ENCODE measurements at places on chromosomes 7 and 10.
A peak's percentile ranks its signal among the peaks of the same experiment; 100 is the strongest.

DNA sequence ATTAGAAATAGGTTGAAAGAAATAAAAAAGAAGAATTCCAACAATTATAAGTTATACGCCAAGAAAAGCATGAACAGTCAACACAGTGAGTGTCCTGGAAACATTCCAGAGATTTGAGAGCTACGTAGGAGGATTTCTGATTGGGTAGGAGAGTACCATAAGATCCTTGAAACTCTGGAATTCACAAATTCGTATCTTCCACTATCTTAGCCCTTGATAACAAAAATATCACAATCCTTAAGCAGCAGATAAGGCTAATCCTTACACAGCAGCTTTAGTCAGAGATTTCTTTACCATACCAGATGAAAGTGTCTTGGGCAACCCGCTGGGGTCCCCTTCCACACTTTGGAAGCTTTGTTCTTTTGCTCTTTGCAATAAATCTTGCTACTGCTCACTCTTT lies 8.2 kb downstream of the TPK1 start:
- peak; percentile 95 for DNase-seq

DNA sequence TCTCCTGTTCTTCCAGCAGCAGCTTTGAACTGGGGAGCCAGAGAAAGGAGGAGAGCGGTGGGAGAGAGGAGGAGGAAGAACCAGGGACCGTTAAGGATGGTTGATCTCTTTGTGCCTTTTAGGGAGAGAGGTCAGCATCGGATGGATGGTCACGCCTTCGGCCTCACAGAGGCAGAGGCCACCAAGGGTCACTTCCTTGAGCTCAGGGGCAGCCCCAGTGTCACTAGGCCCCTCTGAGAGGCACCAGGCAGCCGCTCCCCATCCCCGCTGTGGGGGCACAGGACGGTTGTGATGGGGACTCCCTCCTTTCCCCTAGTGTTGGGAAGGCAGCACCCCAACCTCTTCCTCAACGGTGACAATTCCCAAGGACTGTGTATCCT lies 121.4 kb downstream of the DNAJB6 start:
- DNase-seq, result no peak

- DNase-seq, result no peak
Observed at GRCh38 chr7:68432585-68432984, 1165.7 kb upstream of the AUTS2 start.

- no peak for DNase-seq
Observed at GRCh38 chr7:42143711-42144600, 93.1 kb downstream of the GLI3 start.

DNA sequence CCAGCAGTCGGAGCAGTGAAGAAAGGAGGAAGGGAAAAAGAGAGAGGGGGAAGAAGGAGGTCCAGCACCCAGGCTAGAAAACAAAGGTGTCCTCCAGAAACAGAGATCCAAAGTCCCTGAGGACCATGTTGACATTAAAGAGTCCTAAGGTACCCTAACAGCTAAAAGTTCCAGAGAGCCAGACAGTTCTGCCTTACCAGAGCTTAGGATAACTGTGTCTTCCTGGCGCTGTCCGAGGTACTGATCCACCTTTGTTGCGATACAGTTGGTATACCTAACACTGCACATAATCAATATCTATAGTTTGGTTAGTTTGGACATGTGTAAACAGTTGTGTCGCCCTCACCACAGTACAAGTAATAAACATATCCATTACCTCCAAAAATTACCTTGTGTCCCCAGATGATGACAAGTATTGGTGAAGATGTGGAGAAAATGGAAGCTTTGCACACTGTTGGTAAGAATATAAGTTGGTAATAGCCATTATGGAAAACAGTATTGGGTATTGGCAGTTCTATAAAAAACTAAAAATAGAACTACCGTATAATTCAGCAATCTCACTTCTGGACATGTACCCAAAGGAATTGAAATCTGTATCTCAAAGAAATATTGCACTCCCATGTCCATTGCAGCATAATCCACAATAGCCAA lies 59.8 kb downstream of the GRID1 start:
- DNase-seq, result peak; percentile 49

GRCh38 chr7:5300366-5300765 lies 17.6 kb downstream of the SLC29A4 start:
- DNase-seq, result no peak

DNA sequence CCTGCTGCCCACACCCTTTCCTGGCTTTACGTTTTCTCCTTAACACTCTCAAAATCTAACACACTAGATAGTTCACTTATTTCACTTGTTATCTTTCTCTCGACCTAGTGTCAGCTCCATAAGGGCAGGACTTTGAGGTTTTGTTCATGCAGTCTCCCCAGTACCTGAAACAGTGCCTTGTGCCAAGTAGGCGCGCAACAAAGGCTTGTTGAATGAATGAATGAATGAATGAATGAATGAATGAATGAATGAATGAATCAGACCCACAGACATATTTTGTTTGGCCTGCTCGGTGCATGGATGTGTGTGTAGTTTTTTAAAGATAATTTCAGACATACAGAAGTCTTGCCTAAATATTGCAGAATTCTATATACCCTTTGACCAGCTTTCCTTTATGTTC lies 6.2 kb downstream of the TYSND1 start:
- no peak for DNase-seq

DNA sequence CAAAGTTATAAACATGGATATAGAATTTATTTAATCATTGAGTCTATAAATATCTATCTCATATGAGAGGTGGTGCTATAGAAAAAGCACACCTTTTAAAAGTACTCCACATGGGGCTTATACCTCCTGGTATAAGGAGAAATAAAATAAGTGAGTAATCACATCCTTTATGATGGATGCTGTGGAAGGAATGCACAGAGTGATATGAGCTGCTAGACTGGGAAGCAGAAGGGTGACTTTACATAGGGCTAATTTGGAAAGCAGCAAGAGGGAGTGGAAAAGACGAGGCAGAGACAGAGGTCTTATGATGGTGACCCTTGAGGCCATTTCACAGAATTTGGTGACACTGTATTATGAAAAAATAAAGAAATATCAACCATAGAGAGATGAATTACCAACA lies 59.4 kb upstream of the AHR start:
- no peak for DNase-seq

GRCh38 chr7:44380831-44381493 lies 55.6 kb upstream of the CAMK2B start:
- DNase-seq, result no peak

- peak; percentile 40 for DNase-seq
Observed at GRCh38 chr7:136009488-136010079, 32.4 kb upstream of the MTPN start.

Measured in mesendoderm (in vitro differentiated cells).